RPMI8226 (cell line): ENCODE measurements at places on chromosomes 6 and 20.

- peak; percentile 89 for DNase-seq
These were observed 3.2 kb upstream of the HLA-DMB start for GRCh38 chr6:32943864-32944649.

GRCh38 chr6:6348256-6348655 lies 27.8 kb upstream of the F13A1 start:
- DNase-seq = no peak

GRCh38 chr6:16286151-16286522 lies 47.8 kb downstream of the GMPR start:
- peak; percentile 60 for DNase-seq

DNA sequence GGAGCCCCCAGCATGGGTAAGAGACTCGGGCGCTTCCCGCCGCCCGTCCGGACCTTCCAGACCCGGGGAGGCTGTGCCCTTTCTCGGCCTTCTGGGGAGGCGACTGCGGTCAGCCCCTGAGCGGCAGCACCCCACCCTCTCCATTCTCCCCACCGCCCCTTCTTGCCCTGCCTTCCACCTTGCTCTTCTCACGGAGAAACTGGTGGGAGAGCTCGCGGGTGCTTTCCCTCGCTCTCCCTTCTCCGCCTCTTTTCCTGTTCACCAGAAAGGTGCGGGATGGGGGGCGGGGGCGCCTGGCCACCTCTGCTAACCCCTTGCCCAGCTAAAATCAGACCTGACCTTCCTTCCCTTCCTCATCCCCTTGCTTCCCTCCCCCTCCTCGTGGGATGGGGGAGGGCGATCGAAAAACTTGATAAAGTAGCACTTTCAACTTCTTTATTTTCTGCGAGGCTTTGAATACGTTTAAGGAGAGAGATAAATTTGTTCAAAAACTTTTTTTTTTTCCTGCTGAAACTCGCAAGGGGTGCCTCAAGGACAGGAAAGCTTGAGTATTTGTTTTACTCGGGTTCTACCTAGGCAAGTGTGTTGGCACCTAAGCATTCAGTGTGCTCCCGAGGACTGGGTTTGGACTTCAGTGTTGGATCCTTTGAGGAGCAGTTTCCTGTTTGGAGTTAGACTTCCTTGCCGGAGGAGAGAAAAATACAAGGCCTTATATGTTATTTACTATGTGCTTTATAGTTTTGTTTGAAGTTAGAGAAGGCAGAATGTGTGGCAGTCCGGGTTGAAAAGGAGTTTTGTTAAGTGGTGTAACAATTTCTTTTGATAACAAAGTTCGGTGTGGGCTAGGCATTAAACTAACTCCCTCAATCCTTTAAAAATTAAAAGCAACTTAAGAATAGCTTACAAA lies 897 bp downstream of the CD2AP start:
- peak; percentile 28 for DNase-seq

- DNase-seq = no peak
These were observed 43.4 kb downstream of the CPXM1 start for GRCh38 chr20:2757001-2757400.
